Caki2 (cell line): ENCODE measurements at places on chromosomes 13 and 19. TPM values are rescaled to one million over a fixed set of nuclear protein-coding genes. Genes with fewer than 3 reads are reported as not detected.

Gene TMEM238
- 2.3 and 6.7 TPM in 2 replicates for total RNA-seq

Gene GSX1
- total RNA-seq, result not detected in 2 replicates

Gene PINLYP
- total RNA-seq, result 1.7 TPM in 1 of 2 replicates, not detected in the other

Gene DNAAF3
- total RNA-seq, result 30.9 and 32.8 TPM in 2 replicates

Gene DIRAS1
- total RNA-seq, result 0.17 and 0.23 TPM in 2 replicates

Gene ZNF723
- not detected in 2 replicates for total RNA-seq

Gene CAPS
- 0.32 and 6.1 TPM in 2 replicates for total RNA-seq

Gene RFPL4AL1
- not detected in 2 replicates for total RNA-seq

Gene IZUMO1
- 2.4 TPM in 1 of 2 replicates, not detected in the other for total RNA-seq

Gene ATP8A2
- total RNA-seq, result 0.17 TPM in 1 of 2 replicates, not detected in the other

Gene ZNF616
- total RNA-seq, result 2.3 and 20.2 TPM in 2 replicates

Gene PEAK3
- total RNA-seq, result not detected in 2 replicates

Gene ZNF208
- total RNA-seq, result not detected in 2 replicates

Gene ZNF221
- total RNA-seq, result 2.7 and 20.4 TPM in 2 replicates

Gene TBXA2R
- 0.98 TPM in 1 of 2 replicates, not detected in the other for total RNA-seq

Gene FCAR
- not detected in 2 replicates for total RNA-seq

Gene CYP4F8
- 0.24 TPM in 1 of 2 replicates, not detected in the other for total RNA-seq

Gene PODNL1
- 16.1 TPM in 1 of 2 replicates, not detected in the other for total RNA-seq

Gene KIR2DL4
- total RNA-seq, result not detected in 2 replicates

Gene PTGIR
- not detected in 2 replicates for total RNA-seq

Gene UQCRFS1
- 44.3 and 50.6 TPM in 2 replicates for total RNA-seq

Gene RGS9BP
- total RNA-seq, result 1.3 and 2.1 TPM in 2 replicates
